Activated T-helper 1 cell treated with Interleukin-2 at 50 U/mL for 16 hours (primary cell): ENCODE measurements at places on chromosomes 5 and 9.

- DNase-seq: no peak
Measured at GRCh38 chr5:38745836-38746732, 99.7 kb upstream of the OSMR start.

- no peak for DNase-seq
Measured at GRCh38 chr5:132407970-132408369, 38.5 kb downstream of the SLC22A5 start.

DNA sequence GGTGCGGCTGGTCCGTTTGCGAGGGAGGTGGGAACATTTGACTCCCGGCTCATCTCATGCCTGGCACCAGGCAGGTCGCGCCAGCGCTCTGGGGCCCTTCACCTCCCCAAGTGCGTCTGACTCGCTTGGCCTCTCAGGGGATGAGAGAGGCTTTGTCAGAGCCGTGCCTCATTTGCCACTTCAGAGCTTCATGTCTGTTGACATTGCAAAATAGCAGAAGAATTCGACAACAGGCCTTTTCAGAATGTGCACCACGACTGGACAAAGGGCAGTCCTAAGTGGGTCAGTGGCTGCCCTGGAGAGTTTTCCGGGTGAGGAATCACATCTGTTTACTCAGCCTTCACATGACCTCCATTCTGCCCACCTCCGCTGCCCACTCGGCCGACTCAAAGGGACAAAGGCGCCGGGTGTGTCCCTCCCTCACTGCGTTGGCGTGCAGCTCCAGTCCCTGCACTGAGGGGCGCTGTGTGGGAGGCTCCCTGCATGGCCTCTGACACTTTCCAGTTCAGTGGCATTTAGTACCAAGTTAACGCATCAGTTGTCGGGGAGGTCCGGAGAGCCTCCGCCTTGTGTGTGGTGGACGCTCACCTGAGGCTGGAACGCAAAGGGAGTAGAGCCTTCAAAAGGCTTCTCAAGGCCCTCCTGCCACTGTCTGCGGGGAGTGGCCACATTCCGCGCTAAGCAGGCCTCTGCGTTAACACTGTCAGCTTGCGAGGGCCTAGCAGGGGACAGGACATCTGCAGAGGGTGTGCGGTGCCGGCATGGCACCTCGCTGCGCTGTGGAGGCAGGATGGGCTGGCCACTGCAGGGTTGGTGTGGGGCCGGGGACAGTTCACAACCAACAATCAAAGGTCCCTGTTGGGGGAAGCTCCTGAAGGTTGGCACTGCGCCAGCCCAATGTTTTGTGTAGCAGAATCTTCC is 171.5 kb downstream of the NXNL2 start:
- DNase-seq: no peak

- no peak for DNase-seq
Measured at GRCh38 chr9:7879551-7880245, 80.1 kb upstream of the DMAC1 start.

DNA sequence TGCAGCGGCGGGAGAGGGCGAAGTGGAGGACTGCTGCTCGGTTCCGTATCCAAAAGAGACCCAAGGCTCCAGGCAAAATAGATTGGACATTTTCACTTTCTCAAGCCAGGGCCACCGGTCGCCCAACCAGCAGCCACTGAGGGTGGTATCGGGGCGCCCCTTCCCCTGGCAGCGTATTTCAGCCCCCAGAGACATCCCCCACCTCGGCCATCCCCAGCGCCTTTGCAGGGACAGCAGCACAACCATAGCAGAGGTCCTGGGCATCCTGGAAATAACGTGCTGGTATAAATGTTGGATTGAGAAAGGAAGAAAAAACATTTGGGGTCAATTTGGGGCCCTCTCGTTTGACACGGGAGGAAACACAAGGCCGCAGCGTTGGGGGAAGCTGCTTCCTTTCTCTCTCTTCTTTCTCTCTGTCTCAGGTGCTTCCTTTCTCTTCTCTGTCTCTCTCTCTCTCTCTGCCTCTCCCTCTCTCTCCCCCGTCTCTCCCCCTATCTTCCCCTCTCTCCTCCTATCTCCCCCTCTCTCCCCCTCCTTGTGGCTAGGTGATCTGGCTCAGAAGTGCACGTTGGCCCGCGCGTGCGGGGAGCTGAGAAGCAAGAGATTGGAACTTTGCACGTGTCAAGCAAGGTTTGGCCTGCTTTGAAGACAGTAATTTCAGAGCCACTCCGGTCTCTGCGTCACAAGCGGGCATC is 624 bp upstream of the RETREG1 start:
- peak; percentile 24 for DNase-seq

GRCh38 chr9:129109537-129109903 is 1.1 kb downstream of the CRAT start:
- DNase-seq: no peak

GRCh38 chr5:1724822-1725602 is 74.6 kb downstream of the MRPL36 start:
- DNase-seq: no peak

GRCh38 chr5:142498298-142498697 is 173.5 kb upstream of the SPRY4 start:
- DNase-seq: no peak

DNA sequence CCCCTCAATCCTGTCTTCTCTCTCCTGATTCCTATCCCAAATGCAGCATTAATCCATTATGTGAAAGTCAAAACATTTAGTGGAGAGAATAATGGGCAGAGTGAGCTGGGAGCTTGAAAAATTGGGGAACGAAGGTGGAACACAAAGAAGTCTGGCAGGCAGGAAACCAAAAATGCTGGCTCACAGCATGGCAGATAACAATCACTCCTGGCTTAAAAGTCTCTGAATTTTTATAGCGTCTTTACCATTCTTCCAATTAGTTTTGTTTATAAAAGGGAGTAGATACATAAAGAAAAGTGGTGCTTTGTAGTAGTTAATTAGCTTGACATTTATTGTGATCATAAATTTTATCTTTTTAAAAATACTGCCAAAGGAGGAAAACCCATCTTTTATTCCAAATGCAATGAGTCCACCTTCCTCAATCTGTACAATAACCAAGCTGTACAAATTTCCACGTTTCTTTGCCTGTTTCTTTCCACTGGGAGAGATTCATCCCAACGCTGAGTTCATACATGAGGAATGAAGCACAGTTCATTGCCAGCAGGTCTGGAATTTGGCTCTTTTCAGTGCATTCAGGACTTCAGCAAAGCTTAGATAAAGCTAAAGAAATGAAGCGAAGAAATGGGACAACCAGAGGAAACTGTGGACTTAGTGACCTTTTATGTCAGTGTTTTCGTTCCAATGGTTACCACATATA is 174.7 kb downstream of the HMHB1 start:
- no peak for DNase-seq

- no peak for DNase-seq
Measured at GRCh38 chr5:86970361-86970760, 297.3 kb upstream of the RASA1 start.

DNA sequence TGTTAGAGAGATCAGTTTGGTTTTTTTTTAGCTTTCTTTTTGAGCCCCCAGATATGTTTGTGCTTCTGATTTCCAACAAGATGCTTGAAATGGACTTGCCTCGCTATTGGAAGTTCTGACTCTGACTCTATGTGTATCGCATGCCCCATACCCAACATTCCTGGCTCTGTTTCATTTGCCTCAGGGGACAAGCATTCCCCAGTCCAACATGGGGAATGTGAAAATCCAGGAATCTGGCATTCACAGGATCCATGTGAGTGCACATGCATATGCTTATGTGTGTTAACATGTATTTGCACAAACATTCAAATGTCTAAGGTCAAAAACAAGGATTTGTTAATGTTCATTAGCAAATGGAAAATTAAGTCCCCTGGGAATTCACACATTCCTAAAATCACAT is 233.9 kb downstream of the TLR4 start:
- DNase-seq: no peak

- no peak for DNase-seq
Measured at GRCh38 chr9:5388026-5388819, 48.5 kb upstream of the RLN1 start.

DNA sequence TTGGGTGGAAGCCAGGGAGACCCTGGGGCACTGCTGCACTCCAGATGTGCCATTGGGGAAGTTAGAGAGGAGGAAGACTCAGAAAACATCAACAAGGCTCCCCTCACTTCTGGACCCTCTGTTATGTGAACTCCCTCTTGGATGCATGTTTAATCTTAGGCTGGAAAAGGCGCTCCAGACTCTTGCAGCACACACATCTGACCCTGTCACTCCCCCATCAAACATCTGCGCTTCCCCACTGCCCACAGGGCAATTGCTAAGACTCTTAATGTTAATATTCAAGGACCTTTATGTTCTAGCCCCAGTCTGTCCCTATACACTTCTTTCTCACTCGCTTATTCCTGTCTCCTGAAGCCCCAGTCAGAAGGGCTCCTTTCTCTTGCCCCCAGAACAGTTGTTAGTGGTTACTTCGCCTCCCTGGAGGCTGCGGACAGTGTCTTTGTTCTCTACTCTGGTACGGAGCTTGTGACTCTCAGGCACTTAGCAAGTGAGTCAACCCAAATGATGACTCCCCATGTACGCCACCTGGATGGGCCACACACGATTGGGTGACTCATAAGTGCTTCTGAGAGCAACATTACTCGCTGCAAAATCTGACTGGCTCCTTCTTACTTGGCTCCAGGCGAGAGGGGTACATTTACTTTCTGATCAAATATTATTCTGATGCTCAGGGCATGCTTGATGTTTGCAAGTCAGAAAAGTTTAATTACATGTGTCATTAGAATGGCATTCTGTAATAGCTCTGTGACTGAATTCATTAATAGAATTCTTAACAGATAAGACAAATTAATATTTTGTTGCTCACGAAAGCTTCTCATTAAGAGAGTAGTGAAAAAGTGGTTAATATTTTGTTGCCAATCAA is 193.6 kb downstream of the HSPA4 start:
- no peak for DNase-seq

GRCh38 chr9:33442125-33442524 is 5.3 kb downstream of the AQP3 start:
- DNase-seq: no peak

DNA sequence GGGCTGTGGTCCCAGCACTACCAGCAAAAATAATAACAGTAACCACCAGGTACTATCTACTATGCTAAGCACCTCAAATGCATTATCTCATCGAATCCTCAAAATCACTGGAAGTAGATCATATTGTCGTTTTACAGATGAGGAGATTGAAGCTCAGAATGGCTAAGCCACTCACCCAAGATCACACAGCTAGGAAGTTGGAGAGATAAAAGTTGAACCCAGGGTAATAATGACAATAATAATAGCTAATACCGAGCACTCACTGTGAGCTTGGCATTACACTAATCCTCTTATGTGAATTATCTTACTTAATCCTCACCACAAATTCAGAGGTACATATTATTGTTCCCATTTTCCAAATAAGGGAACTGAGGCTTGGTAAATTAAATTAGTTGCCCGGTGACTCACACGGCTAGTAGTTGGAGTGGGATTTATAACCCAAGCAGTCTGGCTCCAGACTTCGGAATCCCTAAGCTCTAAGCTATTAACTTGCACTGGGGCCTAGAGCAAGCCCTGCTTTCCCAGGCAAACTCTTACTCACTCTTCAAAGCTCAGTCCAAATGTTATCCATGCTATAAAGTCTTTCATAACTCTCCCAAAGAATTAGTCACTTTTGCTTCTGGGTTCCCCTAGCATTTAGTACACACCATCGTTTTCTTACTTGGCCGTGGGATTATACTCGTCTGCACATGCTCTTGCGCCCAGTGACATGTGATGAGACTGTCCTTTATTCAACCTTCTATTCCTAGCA is 3.8 kb downstream of the ARSI start:
- no peak for DNase-seq

DNA sequence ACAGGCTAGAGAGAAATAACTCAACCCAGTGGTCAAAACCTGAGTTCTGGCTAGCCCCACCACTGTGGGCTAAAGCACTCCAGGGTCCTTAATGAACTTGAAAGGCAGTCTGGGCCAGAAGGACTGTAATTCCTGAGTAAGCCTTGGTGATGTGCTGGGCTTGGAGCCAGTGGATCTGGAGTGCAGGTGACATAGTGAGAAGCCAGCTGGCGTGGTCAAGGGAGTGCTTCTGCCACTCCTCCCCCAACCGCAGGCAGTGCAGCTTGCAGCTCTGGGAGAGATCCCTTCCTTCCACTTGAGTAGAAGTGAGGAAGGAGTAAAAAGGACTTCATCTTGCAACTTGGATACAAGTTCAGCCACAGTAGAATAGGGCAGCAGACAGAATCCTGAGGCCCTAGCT is 424.0 kb downstream of the CDH18 start:
- no peak for DNase-seq

GRCh38 chr9:98071737-98072136 is 15.2 kb downstream of the NANS start:
- no peak for DNase-seq

- DNase-seq: no peak
Measured at GRCh38 chr5:6405591-6405990, 27.2 kb upstream of the MED10 start.

DNA sequence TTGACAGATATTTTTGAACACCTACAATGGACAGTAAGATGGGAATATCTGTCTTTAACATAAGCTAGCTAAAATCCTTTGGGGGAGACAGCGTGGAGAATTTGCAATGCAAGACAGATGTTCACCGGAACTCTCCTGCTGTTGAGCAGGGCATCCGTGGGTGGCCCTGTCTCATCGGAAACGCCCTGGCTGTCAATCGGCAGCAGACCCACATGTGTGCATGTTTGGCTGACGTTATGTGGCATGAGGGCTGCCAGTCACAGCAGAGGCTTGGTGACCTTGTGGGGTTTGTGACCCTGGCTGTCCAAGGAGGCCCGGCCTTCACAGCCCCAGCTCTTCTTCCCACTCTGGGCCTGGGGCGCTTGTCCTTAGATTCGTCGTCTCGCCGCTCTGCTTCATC is 129.7 kb upstream of the OTULINL start:
- DNase-seq: no peak

GRCh38 chr5:143372187-143372829 is 31.2 kb downstream of the NR3C1 start:
- DNase-seq: no peak

- no peak for DNase-seq
Measured at GRCh38 chr5:129973716-129974426, 69.6 kb downstream of the CHSY3 start.

DNA sequence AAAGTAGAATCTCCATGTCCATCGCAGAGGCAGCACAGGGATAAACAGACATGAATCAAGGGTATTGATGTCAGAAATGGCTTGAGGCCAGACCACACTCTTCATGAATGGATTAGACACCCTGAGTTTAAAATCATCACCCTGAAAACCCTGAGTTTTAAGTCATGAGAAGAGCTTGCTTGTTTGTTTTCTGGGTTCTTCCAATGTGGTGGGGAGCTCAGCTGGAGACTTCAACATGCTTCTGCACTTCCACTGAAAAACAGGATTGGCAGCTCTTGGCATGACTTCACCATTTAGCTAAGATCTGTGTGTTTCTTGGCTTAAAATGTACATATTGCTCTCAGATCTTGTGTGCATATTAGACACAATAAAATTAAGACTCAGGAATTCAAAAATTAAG is 9.8 kb downstream of the GCNT4 start:
- no peak for DNase-seq

DNA sequence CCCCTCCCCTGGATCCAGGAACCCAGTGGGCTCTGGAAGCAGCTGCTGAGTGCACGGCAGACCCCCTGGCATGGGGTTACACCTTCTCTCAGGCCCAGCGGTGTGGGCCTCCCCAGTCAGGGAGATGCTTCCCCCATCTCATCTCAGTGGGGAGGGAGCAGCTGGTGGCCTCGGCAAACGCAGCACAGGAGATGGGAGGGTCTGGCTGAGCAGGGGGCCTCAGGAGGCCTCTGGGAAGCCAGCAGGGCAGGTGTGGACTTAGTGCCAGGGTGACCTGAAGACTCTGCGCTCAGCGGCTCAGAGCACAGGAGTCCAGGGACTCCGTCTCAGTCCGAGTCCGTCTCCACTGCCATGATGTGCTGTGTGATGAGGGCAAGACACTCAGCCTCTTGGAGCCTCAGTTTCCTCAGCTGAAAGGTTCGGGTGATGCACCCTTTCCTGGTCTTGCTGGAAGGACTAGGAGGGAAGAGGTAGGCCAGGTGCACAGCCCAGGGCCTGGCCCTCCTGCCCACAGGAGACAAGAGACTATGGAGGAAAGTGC is 100.6 kb downstream of the GTF3C4 start:
- no peak for DNase-seq
